ENCODE measurements at places on chromosomes 13 and 19. TPM values are rescaled to one million over a fixed set of nuclear protein-coding genes. Genes with fewer than 3 reads are reported as not detected.

DNA sequence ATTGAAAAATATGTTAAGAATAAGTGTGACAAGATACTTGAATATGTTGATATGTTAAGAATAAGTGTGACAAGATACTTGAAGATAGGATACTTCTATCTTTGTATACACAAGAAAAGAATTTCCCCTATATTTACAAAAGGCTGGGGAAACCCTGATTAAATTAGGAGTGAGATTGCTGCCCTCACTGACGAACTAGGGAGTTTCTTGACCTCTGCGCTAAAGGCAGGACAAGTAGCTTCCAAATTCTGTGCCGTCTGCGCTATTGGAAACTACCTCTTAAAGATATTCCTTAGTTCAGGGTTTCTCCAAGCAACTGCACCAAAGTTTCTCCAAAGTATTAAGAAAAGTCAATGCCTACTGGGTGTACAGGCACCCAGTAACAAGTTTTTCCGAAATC lies 730 bp downstream of the ZNF260 start:
- no peak for DNase-seq

GRCh38 chr13:111282425-111282824 lies 38.0 kb upstream of the TEX29 start:
- no peak for DNase-seq

The PPAN gene
- 27.8 TPM for total RNA-seq

The CD33 gene
- total RNA-seq, result 10.0 TPM

DNA sequence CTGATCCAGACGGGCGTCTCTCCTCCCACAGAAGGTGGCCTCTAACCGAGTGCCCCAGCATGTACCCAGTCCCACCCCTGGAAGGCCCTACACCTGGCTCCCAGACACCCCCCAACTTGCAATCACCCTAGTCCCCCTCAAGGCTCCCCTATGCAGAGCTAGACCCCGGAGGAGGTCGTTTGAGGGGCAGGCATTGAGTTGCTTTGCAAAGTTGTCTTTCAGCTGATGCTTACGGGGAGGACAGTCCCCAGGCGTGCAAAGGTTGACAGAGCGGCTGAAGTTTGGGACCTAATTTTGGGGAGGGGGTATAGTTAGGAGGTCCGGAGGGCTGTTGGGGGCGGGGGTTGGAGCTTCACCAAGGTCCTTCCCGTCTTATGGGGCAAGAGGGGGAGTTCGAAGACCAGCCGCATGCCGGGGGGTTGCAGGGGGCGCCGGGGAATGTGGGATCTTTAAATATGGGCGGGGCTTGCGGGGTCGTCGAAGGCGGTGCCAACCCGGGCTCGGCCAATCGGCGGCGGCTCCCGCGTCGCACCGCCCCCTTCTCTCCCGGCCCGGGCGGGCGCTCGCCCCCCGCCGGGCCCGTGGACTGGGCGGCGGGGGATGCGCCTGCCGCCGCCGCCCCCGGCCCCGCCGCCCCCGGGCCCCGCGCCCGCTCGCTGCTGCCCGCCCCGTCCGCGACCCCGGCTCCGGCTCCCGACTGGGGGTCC lies at the start of gene KCNN1:
TSS of gene KCNN1 (plus strand) at position 558 of the 707 bp plus-strand sequence. CDS start 6,782 bp downstream, outside the sequence.
- no peak for DNase-seq

- no peak for DNase-seq
These were observed 221.9 kb downstream of the LIG4 start for GRCh38 chr13:107993239-107993949.

DNA sequence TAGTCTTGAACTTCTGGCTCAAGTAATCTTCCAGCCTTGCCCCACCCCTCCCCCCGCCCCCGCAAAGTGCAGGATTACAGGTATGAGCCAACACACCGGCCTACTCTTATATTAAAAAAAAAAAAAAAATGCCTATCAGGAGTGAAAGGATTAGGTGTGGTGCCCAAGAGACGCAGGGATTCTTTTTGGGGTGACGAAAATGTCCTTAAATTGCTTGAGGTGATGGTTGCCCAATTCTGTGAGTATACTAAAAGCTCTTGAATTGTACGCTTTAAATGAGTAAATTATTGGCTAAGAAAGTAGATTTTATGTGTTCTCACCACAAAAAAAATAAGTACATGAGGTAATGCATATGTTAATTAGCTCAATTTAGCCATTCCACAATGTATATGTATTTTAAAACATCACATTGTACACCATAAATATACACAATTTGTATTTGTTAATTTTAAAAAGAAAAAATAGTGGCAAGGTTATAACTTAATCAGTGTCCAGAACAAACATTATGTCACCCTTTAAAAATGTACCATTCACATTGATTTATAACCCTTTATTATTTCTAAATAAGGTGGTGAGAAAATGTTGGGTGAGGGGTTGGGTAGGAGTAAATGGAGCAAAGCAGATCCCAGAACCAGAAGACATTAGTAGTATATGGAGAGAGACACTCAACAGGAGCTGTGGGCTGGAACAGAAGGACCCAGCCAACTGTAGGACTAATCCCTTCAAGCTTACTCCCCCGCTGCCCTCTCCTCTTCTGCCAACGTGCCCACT lies 3.9 kb downstream of the IGSF23 start:
- DNase-seq, result no peak

DNA sequence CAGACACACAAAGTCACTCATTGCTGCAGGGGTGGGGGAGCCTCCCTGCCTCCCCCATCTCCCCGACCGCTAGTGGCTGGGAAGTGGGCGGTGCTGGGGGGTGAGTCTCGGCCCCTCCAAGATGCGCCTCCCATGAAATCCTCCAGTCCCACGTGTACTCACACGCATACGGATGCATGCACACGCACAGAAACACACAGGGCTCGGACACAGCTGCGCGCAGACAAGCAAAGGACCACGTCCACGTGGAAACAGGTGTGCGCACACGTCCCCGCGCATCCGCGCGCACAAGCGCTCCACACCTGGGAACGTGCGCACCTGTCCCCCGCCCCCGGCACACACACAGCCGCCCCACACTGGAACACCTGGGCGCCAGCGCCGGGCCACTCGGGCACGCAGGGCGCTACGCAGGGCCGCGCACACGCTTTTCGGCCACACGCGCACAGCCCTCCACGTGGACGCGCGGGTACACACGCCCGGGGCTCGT lies 687 bp downstream of the MATK start:
- no peak for DNase-seq

The SIGLEC14 gene
- 4.8 TPM for total RNA-seq

The B3GNT8 gene
- total RNA-seq, result 4.2 TPM

The SGCG gene
- 6.9 TPM for total RNA-seq

GRCh38 chr19:38151242-38151641 lies 72.8 kb downstream of the DPF1 start:
- DNase-seq, result no peak

DNA sequence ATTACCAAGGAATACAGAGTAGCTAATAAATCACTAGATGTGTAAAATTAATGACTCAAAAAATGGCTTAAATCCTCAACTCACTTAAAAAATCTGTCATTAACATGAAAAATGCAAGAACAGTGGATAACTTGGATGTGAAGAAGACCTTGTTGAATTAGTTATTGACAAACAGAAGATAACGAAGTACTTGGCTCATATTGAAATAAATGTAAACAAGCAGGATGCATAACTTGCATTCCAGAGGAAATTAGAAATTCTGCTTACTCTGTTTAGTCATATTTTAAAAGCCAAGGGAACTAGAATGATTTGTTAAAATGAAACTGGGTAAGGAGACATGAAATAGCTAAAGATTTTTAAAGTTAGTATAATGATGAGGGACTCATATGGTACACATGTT lies 1812.2 kb downstream of the PCDH9 start:
- no peak for DNase-seq

DNA sequence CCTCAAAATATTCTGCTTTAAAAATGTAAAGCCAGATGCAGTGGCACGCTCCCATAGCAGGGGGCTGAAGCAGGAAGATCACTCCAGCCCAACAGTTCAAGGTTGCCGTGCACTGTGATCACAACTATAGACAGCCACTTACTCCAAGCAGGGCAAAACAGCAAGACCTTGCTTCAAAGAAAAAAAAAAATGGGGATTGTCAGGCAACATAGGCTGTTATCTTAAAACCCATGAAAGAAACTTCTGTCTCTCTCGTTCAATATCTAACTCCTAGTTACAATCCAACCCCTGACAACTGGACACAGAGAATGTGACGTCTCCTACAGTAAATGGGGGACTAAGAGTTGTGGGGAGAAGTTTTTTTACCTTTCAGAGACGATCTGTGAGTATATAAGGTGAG lies 17.4 kb downstream of the ELF1 start:
- no peak for DNase-seq

The CEACAM4 gene
- total RNA-seq, result 2.9 TPM

DNA sequence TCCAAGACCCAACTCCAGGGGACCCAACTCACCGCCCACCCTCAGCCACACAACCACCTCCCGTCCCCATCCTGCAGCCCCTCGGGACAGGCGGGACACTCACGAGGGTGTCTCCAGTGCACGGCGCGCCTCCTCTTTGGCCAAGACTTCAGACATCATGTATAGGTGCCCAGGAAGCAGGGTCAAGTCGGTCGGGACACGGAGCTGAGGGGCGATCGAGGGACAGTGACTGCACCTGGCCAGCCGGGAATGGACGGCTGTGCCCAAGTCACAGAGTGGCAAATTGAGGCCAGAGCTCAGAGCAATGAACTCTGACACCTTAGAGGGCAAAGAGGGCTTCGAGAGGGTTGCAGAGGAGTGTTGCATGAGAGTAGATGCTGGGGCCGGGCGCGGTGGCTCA lies 8.8 kb downstream of the STAP2 start:
- DNase-seq, result no peak

- peak; percentile 81 for DNase-seq
These were observed 42.2 kb downstream of the GATAD2A start for GRCh38 chr19:19447536-19448237.

The MYH14 gene
- total RNA-seq, result 0.62 TPM
